CD4-positive, alpha-beta T cell treated with Interleukin-12 subunit alpha and Interleukin-12 subunit beta, for 1 hour (primary cell): ENCODE measurements at places on chromosomes 11 and 22.

- DNase-seq = no peak
These were observed 26.8 kb downstream of the TPBGL start for GRCh38 chr11:75267171-75267970.

DNA sequence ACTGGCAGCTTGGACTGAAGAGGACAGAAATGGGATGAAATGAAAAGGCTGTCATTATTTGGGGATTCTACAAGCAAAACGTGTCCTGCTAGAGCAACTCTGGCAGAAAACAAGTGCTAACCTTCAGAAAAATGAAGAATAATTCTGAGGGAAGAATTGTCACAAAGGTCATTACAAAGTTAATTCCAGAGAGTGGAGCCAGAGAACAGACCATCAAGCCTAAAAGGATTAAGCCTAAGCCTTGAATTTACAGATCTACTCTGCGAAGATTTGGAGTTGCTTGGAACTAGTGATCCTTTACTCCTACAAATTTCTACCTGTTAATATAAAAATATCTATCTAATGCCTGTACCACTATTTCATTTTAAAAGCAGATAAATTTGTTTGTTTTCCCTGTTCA lies 1077.3 kb upstream of the CNTN5 start:
- DNase-seq = no peak

DNA sequence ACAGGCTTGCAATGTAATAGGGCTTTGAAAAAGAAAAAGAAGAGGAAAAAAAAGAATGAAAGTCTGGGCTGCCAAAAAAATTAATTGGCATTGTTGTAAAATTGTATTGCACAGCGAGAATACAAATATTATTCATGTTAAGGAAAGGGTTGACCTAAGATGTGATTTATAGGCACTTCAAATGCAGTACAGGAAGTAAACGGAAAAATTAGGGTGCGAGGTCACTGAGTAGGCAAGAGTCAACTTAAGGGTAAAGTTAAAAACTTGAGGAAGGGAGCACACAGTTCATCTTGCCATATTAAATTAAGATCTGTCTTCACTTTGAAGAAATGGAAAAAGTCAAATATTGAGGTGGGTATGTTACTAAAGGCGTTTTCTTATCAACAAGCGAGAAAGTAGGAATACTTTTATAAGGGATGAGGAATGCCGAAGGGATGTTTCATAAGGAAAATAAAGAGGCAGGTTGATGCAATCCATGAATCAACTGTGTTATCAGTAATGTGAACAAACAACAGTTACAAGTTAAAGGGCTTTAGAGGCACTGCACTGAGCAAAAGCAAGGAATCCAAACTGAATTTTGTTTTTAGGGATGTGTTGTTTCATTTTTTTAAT lies 123.0 kb downstream of the WT1 start:
- DNase-seq = no peak

GRCh38 chr11:111379602-111380136 lies 594 bp upstream of the POU2AF1 start:
- no peak for DNase-seq

DNA sequence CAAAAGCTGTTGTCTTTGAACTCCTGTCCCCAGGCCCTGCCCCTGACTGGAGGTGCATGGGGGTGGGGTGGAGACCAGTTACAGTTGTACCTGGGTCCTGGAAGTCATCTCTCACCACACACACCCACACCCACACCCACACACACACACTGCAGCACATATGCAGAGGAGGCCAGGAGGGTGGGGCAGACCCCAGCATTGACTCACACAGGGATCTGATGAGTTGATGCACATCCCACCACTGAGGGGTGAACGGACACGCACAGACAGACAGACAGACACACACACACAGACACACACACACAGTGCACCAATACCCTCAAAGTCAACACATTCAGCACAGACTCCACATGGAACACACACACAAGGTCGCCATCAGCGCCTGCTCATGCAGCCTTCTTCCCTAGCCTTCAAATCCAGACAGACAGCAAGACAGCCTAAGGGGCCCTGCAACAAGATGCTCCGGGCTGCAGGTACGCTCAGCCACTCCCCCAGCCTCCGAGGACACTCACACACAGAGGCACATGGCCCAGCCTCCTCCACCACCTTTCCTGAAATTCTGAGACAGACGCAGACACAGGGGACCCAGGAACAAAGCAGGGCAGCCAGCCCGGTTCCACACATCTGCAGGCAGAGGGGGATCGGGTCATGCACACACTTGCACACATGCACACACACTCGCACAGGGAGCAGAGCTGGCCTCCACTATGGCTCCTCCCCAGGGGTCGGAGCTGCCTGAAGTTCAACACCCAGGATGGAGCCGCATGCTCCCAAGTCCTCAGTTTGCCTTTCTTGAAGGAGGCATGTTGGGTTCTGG lies 26.5 kb downstream of the SYT7 start:
- no peak for DNase-seq

DNA sequence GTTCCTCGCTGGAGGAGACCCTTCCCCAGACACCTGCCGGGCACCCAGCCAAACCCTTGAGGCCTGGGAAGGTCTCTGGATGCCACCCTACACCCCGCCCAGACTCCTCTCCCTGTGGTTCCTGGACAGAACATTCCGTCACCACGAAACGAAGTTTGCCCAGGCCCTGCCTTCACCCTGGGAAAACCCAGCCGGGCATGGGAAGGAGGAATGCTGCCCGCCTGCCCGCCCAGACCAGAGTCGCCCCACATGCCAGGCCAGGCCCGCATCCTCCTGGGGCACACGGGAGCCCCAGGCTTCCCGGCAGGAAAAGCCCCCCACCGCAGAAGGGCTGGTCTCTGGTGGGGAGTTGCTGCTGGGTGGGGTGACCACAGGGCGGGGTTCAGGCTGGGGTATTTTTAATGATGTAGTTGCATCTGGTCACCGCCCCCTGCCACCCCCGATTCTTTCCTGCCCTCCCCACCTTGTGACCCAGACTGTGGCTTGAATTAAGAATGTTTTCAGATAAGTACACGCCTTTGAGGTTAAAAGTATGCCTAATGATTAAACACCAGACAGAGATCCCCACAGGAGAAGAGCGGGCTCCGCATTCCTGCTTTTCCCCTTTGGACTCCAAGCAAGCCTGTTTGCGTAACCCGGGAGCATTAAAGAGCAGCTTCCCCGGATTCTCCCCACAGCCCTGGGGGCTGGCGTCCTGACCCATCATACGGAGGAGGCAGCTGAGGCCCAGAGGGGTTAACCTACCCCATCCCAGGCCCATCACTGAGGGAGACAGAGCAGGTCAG lies 44.6 kb upstream of the PPARA start:
- DNase-seq = no peak

DNA sequence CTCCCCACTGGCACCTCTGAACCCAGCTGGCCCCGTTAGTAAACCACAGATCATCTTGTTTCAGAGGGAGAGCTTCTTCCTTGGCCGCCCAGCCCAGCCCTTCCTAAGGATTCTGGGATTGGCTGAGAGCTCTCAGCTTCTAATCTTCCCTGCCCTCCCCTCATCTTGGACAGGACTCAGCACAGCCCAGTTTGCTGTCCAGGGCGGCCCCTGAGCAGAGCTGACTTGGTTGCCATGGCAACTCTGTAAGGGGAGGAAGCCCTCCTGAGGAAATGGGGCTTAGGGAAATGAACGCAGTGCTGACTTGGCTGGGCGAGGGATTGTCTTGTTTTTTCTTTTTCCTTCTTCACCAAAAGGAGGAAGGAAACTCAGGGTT lies 4.6 kb downstream of the APOL4 start:
- no peak for DNase-seq

DNA sequence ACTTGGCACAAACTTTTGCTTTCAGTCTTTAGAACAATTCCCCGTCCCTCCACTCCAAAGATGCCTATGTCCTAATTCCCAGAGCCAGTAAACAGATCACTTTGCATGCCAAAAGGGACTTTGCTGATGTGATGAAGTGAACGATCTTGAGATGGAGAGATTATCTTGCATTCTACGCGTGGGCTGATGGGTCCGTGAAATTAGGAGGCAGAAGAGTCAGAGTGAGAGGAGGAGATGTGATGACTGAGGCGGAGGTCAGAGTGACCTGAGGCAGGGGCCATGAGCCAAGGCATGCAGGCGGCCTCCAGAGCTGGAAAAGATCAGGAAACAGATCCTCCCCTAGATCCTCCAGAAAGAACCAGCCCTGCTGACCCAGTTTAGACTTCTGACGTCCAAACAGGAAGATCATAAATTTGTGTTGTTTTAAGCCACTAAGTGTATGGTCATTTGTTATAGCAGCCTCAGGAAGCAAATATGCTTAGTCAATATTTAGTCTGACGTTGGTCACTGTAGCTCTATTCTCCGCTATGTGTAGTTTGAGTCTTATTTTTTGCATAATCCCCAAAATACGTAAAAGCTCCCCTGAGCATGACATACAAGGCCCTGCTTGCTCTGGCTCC lies 76.0 kb upstream of the TIMP3 start:
- DNase-seq = no peak

- DNase-seq = no peak
These were observed 7.2 kb downstream of the MS4A15 start for GRCh38 chr11:60763692-60764369.

DNA sequence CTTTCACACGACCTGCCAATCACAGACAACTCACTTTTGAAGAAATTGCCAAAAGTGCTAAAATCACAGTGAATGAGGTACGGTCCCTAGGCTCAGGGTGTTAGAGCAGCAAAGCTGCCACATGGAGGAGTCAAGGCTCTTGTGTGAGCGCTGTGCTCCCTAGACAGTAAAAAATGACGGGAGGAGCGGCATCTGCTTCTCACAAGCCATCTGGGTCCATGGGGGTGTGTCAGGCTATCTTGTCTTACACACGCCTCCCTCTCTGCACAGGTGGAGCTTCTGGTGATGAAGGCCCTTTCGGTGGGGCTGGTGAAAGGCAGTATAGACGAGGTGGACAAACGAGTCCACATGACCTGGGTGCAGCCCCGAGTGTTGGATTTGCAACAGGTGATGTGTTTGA lies 14.8 kb downstream of the PSMD13 start:
- no peak for DNase-seq
